ENCODE measurements at places on chromosomes 12 and 14.

DNA sequence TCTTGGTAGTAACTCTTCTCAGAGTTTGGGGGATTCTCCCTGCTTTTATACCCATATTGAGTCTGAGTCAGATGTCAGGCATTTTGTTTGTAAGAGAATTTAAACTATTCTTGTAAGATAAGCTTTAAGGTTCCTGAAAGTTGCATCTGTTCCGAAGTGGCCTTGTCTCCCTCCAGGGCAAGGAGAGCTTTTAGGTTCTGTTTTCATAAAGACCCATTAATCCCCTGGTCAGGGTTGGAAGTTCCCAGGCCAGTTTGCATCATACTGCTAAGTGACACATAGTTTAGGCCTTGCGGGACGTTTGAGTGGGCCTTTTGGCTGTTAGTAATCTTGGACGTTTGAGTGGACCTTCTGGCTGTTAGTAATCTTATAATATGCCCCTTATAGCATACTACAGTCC lies 396.7 kb downstream of the NPAS3 start:
- DNase-seq, result no peak

DNA sequence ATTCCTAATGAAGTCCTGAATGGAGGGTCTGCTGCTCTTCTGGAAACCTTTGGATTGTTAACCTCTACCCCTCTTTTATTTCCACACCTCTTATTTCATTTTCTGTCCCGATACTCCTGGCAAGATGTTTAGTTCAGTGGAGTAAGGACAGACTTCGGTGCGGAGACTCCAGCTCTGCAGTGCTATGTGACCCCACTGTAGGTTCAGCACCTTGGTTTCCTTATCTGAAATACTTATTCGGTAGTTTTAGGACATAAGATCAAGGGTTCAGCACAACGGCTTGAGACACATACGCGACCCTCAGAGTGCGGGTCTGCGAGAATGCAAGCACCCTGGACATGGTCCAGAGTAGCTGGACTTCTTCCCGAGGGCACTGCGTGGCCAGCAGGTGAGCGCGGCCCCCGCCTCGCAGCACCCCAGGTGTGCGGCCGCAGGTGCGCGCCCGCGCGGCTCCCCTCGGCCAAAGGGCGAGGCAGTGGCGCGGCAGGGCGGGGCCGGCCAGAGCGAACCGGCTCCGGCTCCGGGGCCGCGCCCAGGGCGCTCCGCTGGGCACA lies 465 bp upstream of the FGD4 start:
- DNase-seq, result no peak

DNA sequence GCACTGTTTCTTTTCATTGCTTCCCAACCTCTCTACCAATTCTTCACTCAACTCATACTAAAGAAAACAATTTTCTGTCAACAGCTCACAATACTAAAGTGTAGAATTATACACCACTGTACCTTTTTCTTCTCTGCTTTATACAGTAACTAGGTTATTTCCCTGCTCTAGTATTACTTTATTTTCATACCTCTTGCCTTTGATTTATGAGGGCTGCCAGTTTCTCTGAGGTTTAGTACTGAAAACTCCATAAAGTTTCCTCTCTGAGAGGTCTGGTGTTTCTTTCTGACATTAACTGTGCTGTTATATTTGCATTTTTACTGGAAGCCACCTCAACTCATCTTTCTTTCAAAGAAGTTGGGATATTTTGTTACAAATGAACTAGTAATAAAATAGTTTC lies 63.0 kb upstream of the GRIP1 start:
- DNase-seq, result no peak

DNA sequence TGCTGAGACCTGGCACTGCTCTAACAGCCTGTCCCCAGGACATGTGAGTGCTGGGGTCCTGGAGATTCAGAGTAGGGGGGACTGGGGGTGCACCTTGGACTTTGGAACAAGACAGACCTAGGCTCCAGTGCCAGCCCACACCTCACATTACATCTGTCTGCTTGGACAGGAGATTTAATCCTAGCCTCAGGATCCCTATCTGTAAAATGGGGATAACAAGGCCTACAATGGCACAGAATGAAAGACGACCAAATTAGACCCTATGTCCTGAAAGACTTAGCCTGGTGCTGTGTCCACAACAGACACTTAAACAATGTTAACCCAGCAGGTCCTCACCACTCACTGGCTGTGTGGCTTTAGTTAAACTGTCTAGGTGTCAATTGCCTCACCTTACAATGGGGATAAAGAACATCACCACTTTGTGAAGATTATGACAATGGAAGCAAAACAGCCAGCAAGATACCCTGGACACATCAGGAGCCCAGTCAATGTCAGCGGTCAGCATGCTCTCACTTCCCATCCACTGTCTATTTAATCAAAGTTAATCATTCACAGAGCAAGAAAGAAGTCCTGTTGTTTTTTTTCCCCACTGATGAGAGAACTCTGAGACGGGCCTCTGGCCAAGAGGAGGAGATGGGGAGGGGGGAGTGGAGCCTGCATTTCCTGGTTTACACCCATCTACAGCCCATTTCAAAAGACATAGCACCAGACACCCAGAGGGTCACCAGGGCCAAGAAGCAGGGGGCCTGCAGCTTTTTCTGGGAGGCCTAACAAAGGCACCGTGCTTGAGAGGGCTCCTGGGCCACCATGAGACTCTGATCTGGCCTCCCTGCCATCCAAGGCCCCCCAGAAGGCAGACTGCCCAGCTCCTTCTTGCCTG lies 40.6 kb downstream of the ACTN1 start:
- DNase-seq, result peak; percentile 48

DNA sequence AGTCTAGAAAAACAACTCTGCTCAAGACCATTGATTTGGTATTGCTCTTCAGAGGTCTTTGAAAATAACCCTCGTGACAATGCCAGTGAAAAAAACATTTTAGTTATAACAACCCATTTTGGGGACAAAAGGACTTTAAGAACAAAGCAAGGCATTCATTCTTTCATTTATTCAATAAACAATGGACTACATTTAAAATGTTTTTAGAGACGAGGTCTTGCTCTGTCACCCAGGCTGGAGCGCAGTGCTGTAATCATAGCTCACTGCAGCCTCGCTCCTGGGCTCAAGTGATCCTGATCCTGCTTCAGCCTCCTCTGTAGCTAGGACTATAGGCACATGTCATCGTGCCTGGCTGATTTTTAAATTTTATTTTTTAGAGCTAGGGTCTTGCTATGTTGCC lies 7.7 kb upstream of the KICS2 start:
- DNase-seq, result no peak

GRCh38 chr12:81627336-81628189 lies 131.6 kb downstream of the PPFIA2 start:
- DNase-seq, result peak; percentile 36

Data from IMR-90 (cell line).